ENCODE measurements at places on chromosomes 5 and 9.

DNA sequence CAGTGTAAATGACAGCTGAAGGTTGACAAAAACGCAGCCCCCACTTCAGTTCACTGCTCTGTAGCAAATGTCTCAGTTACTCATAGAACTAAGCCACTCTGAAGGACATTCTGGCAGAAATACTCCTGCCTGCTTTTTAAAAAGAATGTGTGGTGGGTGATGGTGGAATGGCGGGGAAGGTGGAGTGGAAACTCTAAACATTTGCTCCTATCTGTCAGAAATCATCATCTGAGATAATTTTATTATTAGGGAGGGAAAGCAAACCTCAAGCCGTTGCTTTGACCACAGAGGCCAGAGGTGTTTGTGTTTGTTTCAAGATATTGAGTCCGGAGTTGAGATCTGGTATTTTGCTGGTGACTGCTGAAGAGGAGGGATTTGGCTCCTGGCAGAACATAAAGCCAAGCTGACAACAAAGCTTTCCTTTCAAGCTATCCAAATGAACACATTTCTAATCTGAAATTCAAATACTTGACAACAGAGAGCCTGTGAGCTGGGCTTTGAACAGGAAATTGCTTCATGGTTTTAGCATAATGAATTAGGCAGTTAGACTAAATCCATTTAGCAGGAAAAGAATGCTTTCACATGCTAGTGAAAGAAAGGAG is 362.7 kb downstream of the CSNK1G3 start:
- DNase-seq = no peak

DNA sequence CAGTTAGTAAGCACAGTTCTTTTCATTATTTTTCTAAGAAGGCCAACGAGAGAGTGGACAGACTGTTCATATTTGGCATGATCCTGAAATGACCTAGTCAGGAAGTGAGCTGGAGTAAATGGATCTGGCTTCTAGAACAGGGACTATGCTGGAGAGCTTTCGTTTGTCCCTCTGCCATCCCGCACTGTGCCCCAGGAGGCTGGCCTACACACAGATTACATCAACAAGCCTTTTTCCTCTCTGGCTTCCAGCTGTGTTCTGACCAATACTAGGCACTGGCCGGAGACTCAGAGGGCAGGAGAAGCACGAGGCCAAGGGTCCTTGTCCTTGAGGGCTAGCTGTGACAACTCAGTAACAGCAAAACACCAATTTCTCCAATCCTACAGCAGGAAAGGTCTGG is 127.8 kb downstream of the MED27 start:
- no peak for DNase-seq

DNA sequence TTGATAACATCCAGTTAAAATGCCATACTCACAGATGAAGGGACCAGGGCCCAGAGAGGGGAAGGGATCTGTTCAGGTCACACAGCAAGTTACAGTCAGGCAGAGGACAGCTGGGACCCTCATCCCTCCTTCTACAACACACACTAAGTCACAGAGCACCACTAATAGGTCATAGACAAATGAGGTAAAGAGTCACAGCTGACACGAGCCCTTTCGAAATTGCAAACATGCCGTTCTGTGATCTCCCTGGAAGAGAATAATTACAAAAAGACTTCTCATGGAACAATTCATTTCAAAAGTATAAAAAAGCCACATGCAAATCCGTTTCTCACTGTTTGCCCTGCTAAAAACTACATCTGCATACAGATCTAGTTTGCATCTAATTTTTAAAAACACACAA is 15.5 kb downstream of the IGFBPL1 start:
- no peak for DNase-seq

DNA sequence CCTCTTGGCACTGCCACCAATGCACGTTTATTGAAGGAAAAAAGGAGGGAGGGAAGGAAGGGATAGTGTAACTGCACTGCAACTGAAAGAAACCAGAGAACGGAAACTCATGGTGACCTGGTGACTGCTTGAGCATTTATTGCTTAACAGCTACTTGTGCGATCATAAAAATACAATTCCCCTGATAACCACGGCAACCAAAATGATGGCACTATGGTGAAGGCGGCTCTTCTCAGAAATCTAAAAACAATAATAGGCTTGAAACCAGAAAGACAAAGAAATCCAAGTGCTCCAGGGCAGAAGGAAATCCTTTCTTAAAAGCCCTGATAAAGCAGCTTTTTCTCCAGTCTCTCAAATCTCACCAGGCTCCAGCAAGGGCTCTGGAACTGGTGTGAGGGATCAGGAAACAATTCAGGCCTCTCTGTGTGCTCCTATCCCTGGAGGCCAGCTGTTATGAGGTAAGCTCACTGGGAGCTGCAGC is 1.9 kb downstream of the FBXO10 start:
- DNase-seq = no peak

- DNase-seq = no peak
These were observed 76.7 kb upstream of the CHD1 start for GRCh38 chr5:99005506-99005905.
